ENCODE measurements at places on chromosomes 1 and 21.

- no peak for DNase-seq
Observed at GRCh38 chr1:38772026-38772425, 87.5 kb downstream of the RRAGC start.

DNA sequence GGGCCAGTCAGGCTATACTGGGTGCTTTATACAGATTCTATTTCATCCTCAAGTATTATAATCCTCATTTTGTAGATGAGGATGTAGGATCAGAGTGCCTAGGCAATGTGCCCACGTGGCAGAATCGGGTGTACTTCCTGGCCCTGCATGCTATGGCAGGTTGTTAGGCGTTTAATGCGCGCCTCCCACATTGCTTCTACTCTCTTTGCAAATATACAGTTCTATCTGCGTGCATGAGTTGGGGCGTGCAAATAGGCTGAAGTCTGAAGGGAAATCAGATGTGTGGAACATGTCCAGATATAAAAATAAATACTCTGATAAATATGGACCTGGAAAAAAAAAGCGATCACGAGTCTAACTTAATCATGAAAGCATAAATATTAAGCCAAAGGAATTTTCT lies 194.7 kb upstream of the FMN2 start:
- DNase-seq = no peak

DNA sequence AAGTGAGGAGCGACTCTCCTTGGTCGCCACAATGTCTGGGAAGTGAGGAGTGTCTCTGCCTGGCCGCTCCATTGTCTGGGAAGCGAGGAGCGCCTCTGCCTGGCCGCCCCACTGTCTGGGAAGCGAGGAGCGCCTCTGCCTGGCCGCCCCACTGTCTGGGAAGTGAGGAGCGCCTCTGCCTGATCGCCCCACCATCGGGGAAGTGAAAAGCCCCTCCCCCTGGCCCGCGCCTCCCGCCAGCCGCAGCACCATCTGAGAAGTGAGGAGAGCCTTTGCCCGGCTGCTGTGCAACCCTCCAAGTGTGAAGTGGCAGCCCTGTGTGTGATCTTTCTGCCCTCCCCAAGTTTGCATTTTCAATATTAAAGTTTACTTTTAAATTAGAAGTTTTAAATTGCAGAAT lies 95.0 kb upstream of the PPP2R5A start:
- DNase-seq = no peak

DNA sequence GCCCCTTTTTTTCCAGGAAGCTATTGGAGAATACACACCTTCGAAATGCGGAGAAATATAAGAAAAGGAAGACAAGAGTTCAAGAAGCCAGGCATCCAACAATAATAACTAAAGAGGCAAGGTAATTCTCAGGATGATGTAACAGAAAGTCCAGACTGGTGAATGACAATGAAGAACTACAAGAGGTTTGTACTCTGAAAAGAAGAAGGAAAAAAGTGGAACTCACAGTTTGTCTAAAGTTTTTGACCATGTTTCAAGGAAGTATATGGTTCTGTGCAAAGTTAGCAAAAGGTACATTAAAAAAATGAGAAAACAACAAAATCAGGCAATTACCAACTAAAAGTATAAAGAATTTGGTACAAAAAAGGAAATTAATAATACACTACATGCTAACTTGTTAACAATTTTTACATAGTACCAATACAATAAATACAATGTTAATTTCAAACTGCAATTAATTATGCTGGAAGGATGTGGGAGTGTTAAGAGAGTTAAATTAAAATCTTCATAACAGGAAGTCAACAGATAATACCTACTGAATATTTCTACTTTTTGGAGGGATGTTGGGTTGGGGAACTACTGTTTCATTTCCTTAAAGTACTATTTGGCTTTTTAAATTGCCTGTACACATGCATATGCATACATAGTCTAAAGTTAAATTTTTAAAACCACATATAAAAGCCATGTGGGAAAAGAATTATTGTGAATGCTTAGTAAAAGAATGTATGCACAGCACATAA lies 12.9 kb upstream of the CD55 start:
- DNase-seq = no peak

GRCh38 chr1:213678753-213679152 lies 309.0 kb upstream of the PROX1 start:
- DNase-seq = no peak

DNA sequence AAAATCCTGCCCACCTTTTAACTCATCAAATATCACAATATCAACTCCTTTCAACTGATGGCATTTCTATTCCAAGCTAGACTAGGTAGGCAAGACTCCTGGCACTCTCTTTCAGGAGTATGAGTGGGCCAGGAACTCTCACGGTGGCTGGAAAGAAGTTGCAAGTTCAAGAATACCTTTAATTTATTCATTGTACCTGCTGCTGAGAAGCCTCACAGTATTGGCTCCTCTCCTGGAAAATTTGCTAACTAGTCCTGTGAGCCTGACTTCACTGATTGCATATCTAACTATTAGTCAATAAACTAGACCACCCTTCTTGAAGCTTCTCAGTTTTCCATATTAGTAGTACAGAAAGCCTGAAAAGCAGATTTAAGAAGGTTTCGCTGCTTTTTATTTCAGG lies 120.2 kb downstream of the DUSP10 start:
- DNase-seq = no peak

- DNase-seq = no peak
Observed at GRCh38 chr1:161162052-161162451, 2.8 kb downstream of the USP21 start.

- DNase-seq = no peak
Observed at GRCh38 chr1:45995298-45995697, 137.1 kb downstream of the PIK3R3 start.

GRCh38 chr1:234325878-234326496 lies 47.3 kb upstream of the COA6 start:
- no peak for DNase-seq

DNA sequence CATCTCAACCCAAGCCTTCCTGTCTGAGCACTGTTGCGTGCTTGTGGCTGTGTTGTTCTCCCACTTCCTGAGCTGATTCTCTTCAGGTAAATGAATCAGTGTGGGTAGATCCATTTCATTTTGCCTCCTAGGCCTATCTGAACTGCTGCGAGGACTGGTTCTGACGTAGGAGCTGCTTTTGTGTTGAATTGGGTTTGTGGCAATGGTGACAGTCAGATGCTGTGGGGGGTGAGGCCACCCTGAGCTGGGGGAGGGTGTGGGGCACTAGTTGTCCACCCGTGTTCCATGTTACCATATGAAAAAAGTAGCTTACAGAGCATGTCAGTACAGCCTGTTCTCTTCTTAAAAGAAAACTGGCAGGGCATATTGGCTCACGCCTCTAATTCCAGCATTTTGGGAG lies 81.5 kb downstream of the MRPS6 start:
- no peak for DNase-seq

- no peak for DNase-seq
Observed at GRCh38 chr1:21289700-21290545, at the start of gene ECE1. TSS of gene ECE1 (minus strand) at chr1:21290463. CDS start at chr1:21290414, 49 bp downstream.

DNA sequence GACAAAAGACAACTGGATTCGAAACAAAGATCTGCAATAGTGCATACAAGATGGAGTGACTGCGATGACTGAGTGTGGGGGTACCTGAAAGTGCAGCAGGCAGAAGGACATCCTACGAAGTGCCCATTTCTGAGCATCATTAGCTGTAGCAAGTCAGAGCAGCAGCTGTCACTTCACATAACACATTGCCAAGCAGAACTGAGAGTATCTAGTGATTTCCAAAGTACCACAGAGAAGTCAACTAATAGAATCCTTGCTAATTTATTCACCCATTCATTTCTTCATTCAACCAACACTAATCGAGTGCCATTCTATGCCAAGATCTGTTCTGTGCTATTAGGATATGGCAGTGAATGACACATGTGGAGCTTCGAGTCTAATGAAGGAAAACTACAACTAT lies 31.6 kb upstream of the CAMSAP2 start:
- no peak for DNase-seq

DNA sequence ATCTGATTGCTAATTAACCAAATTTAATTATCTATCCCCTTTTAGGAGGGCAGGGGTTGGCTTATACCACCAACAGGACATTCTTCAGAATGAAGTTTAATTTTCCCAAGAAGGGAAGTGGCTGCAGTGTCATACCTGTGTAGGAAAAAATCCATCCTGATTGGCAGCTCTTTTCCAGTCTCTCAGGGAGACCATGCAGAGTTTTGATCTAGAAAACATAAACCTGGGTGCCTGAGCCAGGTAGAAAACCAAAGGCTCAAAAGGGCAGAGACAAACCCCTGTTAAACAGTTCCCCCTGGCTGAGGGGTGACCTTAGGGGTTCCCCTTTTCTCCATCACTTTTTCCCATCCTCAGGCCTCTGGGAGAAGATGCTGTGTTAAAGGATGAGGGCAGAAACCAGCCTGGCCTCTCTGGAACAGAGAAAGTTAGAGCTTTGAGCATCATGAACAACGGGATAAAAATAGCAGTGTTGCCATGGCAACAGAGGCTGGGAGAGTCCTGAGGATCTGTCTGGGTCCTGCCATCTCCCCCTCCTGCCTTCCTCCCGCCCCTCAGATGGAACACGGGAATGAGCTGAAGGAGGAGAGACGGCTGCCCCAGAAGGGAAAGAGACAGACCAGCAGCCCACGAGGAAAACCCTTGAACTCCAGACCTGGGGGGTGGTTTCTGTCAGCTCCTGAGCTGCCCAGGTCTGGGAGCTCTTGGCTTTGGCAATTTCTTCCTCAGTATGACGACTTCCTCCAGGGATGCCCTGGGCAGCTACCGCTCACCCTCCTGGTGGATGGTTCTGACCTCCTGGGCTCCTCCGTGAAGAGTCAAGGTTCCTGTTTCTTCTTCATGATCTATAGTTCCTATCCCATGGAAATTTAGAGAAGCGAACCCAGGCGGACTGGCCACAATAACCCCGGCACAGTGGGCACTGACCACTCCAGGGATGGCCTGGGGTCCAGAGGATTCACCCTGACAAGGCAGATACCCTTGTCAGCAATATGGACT lies 14.0 kb upstream of the LEMD1 start:
- DNase-seq = no peak

- no peak for DNase-seq
Observed at GRCh38 chr1:54796902-54797301, 4.2 kb downstream of the TTC22 start.

- DNase-seq = no peak
Observed at GRCh38 chr1:218361298-218362065, 16.3 kb downstream of the TGFB2 start.

DNA sequence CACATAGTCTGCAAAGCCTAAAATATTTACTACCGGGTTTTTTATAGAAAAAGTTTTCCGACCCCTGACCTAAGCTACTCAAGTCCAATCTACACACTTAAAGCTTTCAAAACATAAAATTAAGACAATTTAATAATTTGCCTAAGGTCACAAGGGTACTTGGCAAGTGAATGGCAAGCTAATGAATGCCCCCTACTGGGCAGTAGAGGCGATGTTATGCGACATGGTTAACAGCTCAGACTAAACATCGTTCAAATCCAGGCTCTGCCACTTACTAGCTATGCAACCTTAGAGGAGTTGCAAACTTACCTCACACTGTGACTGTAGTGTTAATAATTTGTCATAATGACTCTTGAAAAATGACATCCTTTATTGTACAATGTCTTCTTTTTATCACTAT lies 317.2 kb upstream of the NFIA start:
- DNase-seq = no peak

GRCh38 chr1:231724876-231725647 lies 98.5 kb downstream of the DISC1 start:
- DNase-seq = no peak

GRCh38 chr1:229137271-229137670 lies 133.6 kb upstream of the RAB4A start:
- no peak for DNase-seq

- DNase-seq = no peak
Observed at GRCh38 chr21:37579356-37579755, 212.8 kb downstream of the DYRK1A start.

DNA sequence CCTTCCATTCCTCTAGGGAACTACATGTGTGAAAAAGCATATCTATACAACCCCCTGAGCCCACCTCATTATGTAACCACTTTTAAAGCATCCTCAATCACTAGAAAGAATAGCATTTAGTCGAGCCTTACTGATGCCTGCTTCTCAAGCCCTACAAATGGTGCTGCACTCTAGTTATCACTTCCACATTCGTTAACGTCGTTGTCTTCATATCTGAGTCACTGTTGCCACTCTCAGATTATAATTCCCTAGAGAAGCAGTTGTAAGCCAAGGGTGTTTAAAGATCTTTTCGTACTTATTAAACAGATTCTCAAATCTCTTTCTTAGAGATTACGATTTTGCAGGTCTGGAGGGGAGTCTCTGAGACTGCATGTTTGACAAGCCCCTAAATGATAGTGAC lies 16.5 kb downstream of the ATP1B1 start:
- no peak for DNase-seq

- no peak for DNase-seq
Observed at GRCh38 chr1:208176649-208177048, 67.5 kb downstream of the PLXNA2 start.

DNA sequence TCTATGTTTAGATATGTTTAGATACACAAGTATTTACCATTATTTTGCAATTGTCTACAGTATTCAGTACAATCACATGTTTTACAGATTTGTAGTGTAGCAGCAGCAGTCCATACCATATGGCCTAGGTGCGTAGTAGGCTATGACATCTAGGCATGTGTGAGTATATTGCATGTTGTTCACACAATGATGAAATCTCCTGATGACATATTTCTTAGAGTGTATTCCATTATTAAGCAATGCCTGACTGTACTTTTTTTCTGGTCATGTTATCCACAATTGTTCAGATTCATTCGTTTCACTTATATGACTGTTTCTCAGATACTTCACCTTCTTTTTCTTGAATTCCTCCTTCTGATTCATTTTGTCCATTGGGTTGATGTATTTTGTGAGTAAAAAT lies 9.9 kb upstream of the BACE2 start:
- DNase-seq = no peak

DNA sequence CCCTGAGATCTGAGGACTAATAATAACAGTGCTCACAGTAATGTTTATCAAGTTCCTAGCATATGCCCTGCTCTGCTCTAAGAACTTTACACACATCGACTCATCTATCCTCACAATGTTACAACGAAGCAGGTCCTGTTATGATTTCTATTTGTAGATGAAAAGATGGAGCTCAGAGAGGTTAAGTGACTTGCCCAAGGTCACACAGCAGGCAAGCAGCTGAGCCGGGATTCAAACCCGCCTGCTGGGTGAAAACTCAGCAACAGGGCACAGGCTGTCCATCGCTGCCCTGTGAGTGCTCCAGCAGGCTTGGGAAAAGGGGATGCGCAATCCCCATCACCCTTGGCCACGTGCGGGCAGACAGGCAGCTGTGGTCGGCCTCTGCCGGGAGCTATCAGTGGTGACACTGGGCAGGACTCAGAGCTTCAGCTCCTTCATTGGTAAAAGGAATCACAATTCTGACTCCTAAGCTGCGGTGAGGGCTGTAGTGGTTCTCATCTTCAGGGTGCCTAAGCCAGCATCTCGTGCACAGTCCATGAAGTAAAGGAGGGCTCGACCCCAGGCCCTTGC lies 173.3 kb upstream of the KLHDC7A start:
- DNase-seq = no peak

DNA sequence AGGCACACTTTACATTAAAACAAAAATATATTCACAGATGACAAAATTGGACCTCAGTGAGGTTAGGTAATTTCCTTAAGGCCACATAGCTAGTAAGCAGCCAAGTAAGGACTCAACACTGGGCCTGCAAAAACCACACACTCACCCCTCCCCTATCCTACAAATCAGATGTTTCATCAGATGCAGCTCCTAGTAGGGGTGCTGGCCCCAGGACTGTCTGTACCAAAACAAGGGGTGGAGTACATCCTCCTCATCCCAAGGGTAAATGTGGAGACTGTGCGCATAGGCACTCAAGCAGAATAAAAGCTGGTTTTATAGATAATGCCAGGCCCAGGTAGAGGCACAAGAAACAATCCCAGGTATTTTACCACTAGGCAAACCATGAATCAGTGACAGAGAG lies 25.7 kb downstream of the URB1 start:
- DNase-seq = no peak

- no peak for DNase-seq
Observed at GRCh38 chr1:41317361-41317760, 43.9 kb upstream of the FOXO6 start.
